Activated CD8-positive, alpha-beta T cell treated with anti-CD3 and anti-CD28 coated beads for 36 hours (primary cell): ENCODE measurements at places on chromosomes 2 and 18. TPM values are rescaled to one million over a fixed set of nuclear protein-coding genes. Genes with fewer than 3 reads are reported as not detected.

GRCh38 chr2:189580241-189580651 is 340 bp downstream of the SLC40A1 start:
- peaks cover 25% of the 10 kb centered on the region for H3K27me3 ChIP-seq
- H3K4me1 ChIP-seq = peaks cover 25% of the 10 kb centered on the region
- peak; percentile 48 for DNase-seq
- no peaks in the 10 kb centered on the region for H3K36me3 ChIP-seq
- peak overlapping the region; percentile 1 for H3K27ac ChIP-seq

DNA sequence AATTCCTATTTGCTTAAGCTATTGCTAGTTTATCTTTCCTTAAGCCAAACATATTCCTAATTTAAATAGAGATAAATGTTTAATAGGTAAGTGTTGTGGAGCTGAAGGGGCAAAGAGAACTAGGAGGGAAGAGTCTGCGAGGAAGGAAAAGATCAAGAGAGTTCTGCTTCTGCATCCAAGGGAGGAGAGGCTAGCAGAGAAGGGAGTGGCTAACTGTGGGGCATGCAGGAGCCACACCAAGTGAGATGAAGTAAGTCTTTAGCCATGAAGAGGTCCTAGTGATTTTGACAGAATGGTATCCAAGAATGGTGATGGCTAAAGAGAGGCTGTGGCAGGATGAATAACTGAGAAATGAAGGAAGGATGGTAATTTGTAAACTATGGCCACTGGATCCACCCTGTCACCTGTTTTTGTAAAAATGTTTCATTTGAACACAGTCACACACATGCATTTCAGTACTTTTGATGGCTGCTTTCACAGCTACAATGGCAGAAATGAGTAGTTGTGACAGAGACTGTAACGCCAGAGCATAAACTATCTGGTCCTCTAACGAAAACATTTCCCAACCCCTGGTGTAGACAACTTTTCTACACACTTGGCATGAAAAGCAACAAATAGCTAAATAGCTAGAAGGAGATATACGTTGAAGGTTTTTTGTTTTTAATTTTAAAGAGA is 15.6 kb downstream of the TPGS2 start:
- H3K36me3 ChIP-seq = peaks cover 16% of the 10 kb centered on the region
- DNase-seq = no peak
- H3K4me1 ChIP-seq = peaks cover 12% of the 10 kb centered on the region
- no peak overlapping the region for H3K27ac ChIP-seq

- H3K4me3 ChIP-seq = peak overlapping the region; percentile 99
- peak overlapping the region; percentile 63 for H3K27ac ChIP-seq
- peaks cover 45% of the 10 kb centered on the region for H3K4me1 ChIP-seq
- DNase-seq = no peak
Measured at GRCh38 chr2:196172951-196173350, 1.6 kb upstream of the STK17B start.

KIF5C gene
- 11.1 TPM for total RNA-seq
